ENCODE measurements at places on chromosomes 6 and 20.

GRCh38 chr6:108260809-108261569 is at the start of gene SNX3:
TSS of gene SNX3 (minus strand) at chr6:108261040. CDS start at chr6:108260921, 119 bp downstream.
- peak; percentile 79 for DNase-seq

- no peak for DNase-seq
Measured at GRCh38 chr20:63940472-63941266, 15.5 kb downstream of the UCKL1 start.

DNA sequence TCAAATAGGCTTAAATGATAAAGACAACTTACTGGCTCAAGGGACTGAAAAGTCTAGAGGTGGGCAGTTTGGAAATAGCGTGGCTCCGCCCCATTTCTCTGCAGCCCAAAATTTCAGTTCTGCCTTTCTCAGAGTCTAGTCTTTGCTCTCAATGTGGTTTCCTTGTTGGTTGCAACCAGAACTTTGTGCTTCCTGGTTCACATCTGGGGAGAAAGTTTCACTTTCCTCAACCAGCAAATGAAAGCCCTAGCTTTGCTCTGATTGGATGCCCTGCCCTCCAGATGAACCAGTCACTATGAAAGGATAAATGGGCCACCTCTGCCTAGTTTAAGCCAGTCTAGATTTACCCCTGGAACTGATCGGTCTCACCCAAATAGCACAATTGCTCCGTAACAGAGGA is 14.9 kb downstream of the SYCP2L start:
- no peak for DNase-seq

DNA sequence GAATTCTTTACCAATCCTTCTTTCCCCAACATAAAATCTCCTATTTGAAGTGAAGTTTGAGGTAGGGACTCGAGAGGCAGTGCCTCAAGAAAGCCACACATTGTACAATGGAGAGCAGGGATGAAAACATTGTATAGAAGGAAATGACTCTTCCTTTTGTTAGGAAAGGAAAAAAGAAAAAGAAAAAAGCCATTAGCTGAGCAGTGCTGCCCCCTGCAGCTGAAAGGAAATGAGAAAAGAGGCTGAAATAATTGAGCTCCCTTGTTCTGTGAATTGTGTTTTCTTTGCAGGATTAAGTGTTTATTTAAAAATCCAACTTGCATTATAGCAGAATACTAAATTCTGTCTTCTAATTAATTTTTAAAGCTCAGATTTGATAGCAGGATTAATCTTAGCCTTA is 162.9 kb upstream of the SASH1 start:
- peak; percentile 35 for DNase-seq

GRCh38 chr20:2112910-2113309 is 11.3 kb downstream of the STK35 start:
- no peak for DNase-seq

DNA sequence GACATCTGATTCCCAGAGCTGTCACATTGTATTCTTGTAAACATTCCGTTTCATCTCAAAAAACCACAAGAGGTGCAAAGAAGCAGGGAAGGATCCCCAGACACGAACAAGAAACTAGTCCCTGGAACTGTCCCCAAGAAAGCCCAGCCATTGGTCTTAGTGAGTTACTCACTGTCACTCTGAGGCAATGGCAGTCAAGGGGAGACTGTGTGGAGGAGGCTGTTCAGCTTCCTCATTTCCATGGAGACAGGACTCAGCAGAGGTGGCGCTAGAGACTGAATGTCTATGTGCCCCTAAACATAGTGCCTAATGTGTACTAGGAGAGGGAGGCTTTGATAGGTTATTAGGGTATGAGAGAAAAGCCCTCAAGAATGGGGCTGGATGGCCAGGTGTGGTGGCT is 11.1 kb downstream of the ULBP1 start:
- DNase-seq, result no peak

DNA sequence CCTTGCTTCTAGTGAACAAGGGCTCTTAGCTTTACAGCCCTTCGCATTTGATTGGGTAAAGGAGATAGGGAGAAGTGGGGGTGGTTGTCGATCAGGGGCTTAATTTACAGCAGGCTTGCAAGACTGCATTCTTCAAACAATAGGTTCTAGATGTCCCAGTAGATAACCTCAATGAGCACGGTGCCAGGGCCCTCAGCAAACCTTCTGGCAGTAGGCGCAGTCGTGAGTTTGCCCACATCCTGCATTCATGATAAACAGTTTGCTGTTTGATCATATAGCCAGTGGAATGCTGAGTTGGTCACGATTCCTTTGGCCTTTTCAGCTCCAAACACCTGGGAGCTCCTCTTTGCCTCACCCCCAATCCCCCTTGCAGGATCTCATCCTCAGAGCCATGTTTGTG is 27.5 kb downstream of the SUN5 start:
- no peak for DNase-seq

GRCh38 chr20:43736588-43737158 is 9.9 kb upstream of the GTSF1L start:
- DNase-seq, result no peak

- no peak for DNase-seq
Measured at GRCh38 chr6:20021795-20022194, 184.6 kb downstream of the ID4 start.

DNA sequence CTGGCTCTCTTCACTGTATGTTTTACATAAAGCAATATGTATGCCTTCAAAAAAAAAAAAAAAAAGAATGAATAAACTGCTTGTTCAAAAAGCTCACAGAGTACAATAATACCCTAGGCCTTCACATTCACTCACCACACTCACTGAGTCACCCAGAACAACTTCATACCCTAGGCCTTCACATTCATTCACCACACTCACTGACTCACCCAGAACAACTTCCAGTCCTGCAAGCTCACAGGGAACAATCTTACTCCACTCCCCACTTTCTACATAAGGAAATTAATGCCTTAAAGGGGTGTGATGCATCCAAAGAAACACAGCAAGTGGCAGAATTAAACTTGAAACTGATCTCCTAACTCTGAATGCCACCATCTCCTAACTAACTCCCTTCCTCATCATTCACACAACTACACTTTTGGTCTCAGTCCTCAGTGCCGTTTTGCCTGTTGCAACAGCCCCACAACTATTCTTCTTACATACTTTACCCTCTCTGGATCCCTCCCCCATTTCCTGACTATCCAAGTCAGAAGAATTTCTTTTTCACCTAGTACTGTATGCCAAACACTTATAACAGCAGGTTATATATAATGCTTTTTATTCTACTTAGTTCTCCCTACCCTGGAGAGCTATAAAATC is 34.2 kb downstream of the NHSL1 start:
- DNase-seq, result peak; percentile 46

GRCh38 chr6:50289366-50289765 is 239.6 kb upstream of the DEFB112 start:
- DNase-seq, result no peak

- DNase-seq, result no peak
Measured at GRCh38 chr6:107045826-107046675, 18.1 kb downstream of the MTRES1 start.

- DNase-seq, result peak; percentile 87
Measured at GRCh38 chr6:125306756-125307149, 5.0 kb upstream of the HDDC2 start.

- DNase-seq, result no peak
Measured at GRCh38 chr6:132354517-132355167, 46.6 kb downstream of the MOXD1 start.

GRCh38 chr20:56513161-56514150 is 11.1 kb upstream of the FAM209A start:
- DNase-seq, result no peak

- DNase-seq, result no peak
Measured at GRCh38 chr6:118882314-118882905, 11.5 kb upstream of the ASF1A start.

GRCh38 chr6:155443168-155443567 is 12.5 kb downstream of the NOX3 start:
- DNase-seq, result no peak

- DNase-seq, result no peak
Measured at GRCh38 chr6:13709689-13710551, 1.7 kb downstream of the RANBP9 start.

DNA sequence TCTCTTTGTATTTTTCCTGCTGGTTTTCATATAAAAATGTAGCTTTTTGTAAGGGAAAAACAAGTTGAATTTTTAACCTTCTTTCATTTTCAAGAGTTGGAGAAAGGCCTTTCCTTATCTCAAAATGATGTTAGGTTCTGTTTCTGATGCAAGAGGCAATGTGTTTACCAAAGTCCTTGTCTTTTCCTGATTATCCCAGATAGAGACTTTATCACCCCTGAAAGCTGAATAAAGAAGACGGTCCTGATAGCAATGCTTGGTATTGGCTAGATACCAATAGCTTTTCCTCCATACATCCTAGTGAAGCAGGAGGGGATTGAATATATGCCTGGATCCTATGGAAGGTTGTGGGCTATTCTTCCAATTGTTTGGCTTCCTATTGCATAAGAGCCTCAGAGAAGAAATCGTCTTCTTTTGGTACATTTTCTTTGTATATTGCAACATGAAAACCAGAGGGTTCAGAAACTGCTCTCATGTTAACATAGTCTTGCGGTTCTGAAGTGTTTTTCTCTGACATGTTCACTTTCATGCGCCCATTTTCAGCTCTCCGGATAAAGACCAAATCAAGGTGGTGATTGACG is 5.5 kb downstream of the PNLDC1 start:
- no peak for DNase-seq

DNA sequence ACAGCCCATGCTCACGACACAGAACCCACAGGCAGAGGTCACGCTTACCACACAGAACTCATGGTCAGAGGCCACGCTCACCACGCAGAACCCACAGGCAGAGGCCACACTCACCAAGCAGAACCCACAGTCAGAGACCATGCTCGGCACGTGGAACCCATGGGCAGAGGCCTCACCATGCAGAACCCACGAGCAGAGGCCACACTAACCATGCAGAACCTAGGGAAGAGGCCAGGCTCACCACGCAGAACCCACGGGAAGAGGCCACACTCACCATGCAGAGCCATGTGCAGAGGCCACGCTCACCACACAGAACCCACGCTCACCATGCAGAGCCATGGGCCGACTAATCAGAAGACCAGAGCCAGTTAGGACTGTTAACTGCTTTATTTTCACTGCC is 203.2 kb upstream of the THBS2 start:
- no peak for DNase-seq

- no peak for DNase-seq
Measured at GRCh38 chr20:23479043-23479442, 11.9 kb upstream of the CST8 start.

GRCh38 chr20:4781211-4781610 is 59.5 kb downstream of the PRND start:
- no peak for DNase-seq

- no peak for DNase-seq
Measured at GRCh38 chr6:161166176-161166575, 107.7 kb downstream of the AGPAT4 start.

DNA sequence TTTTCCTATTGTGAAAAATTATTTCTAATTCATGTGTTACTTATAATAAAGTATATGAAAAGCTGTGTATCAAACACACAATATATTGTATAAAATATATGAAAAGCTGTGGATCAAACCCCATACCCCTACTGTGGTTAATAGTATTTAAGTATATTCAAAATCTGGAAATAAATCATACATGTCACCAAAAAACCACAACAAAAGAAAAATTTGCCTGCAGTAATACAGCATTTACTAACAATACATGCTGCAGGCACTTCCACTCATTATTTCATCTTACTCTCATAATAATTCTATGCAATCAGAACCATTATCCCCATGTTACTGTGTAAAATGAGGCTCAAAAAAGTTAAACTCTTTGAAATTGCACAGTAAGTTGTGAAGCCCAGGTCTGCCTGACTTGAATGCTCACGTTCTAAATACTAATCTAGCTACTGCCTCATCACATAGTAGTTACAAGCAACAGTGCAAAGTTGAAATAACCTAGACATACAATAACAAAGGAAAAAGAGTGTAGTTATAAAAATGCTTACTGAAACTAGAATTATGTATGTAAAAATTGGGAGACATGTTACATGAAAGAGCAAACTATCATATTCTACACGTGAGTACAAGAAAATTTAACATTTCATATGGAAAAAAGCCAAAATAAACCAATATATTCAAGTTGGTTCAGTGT is 61.7 kb downstream of the FAM217A start:
- DNase-seq, result no peak

DNA sequence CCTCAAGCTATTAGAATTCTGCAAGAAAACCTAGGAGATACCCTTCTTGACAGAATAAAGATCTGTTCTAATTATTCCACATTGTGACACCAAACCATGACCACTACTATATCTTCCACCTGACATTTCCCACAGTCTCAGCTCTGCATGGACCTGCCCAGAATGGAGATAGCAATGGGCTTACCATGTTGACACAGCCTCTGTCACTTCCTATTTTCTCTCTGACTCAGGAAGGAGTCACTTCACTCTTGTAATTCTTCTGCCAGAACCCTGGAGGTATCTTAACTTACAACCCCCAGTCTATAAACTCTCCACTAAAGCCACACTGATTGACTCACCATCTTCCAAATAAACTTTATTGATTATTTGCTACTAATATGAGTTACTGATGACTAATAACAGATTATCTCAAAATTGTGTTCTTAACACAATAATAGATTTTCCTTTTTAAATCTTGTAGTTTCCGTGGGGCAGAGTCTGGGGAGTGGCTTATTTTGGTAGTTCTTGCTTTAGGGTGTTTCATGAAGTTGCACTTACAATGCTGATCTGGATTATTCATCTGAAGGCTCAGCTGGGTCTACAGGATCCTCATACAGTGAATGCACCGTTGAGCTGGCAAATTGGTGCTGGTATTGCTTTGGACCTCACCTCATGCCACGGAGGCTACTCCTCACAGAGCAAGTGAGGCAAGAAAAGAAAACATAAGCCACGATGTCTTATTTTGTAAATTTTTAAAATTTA is 869.9 kb downstream of the KIF16B start:
- DNase-seq, result no peak

DNA sequence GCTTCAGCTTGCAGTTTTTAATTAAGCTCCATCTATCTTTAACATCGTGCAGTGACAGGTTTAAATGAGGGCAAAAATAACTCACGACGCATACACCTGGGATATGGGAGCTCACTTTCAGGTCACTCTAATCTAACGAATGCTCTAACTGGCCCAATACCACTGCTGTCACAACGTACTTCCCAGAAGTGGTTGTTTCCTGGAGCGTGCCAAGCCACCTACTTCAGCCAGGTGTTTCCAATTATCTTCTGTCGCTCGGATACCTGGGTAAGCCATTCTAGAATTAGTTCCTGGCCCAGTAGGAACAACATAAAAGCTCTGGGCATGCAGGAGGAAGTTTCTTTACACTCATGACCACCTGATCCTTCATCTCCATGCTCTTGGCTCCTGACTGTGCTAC is 147.4 kb downstream of the FOXC1 start:
- no peak for DNase-seq

GRCh38 chr6:3962291-3963280 is 113.4 kb downstream of the FAM50B start:
- peak; percentile 53 for DNase-seq

DNA sequence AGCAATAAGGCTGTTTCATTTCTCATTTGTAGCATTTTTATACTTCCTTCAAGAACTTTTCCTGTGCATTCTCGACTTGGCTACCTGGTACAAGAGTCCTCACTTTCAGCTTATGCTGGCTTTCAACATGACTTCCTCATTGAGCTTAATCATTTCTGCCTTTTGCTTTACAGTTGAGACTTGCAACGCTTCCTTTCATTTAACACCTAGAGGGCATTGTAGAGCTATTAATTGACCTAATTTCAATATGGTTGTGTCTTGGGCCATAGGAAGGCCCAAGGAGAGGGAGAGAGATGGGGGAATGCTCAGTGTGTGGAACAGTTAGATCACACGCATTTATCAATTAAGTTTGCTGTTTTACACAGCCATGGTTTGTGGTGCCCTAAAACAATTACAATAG is 37.2 kb downstream of the SLC22A2 start:
- DNase-seq, result no peak

- DNase-seq, result no peak
Measured at GRCh38 chr20:36794116-36794474, 20.5 kb upstream of the DSN1 start.

GRCh38 chr6:40349901-40350746 is 237.0 kb downstream of the LRFN2 start:
- no peak for DNase-seq

All from COLO829 (cell line).